Cardiac atrium fibroblast (primary cell): ENCODE measurements at places on chromosomes 11 and 22. TPM values are rescaled to one million over a fixed set of nuclear protein-coding genes. Genes with fewer than 3 reads are reported as not detected.

TYMP gene
- 48.4 and 51.1 TPM in 2 replicates for total RNA-seq

FERMT3 gene
- 9.2 and 13.1 TPM in 2 replicates for total RNA-seq

POU2AF3 gene
- not detected in 2 replicates for total RNA-seq

UBQLN3 gene
- not detected in 2 replicates for total RNA-seq

RASD2 gene
- not detected in 2 replicates for total RNA-seq

PUS3 gene
- 8.6 and 11.9 TPM in 2 replicates for total RNA-seq

KRTAP5-2 gene
- total RNA-seq: not detected in 2 replicates

F2 gene
- not detected in 2 replicates for total RNA-seq

CLCF1 gene
- 14.6 and 18.1 TPM in 2 replicates for total RNA-seq

NAALAD2 gene
- total RNA-seq: 0.65 and 0.90 TPM in 2 replicates
